Activated T-helper 9 cell treated with anti-CD3 and anti-CD28 coated beads, Interleukin-2, amount 50 U/mL, for 16 hours (primary cell): ENCODE measurements at places on chromosomes 4 and X.

DNA sequence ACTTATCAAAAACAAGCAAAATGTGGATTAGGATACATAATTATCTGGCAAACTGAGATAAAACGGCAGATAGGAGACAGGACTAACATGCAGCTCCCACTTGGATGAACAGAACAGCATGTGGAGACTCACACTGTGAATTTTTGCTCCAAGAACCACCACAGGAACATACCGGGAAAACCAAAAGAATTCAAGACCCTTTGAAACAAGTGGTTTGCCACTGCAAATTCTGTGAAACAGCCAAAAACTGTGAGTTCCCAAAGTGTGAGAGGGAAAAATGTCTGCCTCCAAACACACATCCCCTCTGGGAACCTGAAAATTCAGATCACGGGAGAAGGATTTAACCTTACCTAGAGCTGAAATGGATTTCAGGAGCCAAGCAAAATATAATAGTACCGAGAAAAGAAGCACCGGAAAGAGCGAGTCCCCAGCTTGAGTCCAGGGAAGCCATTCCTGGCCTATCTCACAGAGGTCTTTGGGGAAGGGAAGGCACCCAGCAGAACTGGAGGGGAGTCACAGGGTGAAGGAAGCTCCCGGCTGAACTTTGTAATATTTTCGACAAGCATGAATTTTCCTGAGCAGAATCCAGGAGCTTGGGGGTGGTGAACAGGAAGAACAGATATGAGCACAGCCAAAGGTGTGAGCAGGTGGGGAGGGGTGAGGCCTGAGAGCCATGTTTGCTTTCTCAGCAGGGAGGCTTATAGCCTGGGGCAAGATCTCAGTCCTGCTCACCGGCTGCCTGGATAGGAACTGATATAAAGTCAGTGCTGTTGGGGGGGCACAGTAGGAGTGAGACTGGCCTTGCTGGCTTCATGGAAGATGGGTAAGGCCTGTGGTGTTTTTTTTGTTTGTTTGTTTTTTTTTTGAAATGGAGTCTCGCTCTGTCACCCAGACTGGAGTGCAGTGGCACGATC, 23.9 kb downstream of the MANBA start:
- DNase-seq = no peak

DNA sequence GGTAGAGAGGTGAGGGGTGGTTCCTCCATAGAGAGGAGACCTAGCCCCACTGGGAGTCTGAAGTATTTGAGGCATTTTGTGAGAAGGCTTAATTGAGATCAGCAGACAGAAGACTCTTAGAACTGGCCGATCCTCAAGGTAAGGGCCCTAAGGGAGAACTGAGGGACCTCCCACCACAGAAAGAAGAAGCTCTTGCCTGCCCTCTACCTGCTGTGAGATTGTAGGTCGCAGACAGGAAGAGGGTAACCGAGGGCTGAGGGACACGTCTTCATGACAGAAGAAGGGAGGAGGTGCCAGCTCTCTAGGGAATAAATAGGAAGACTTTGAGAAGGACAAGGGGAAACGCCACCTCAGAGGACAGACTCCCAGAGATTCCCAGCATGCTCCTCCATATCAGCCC, 24.1 kb upstream of the MAGEC1 start:
- no peak for DNase-seq

- no peak for DNase-seq
These were observed 161.0 kb upstream of the RASGEF1B start for GRCh38 chr4:81632581-81633299.

- DNase-seq = no peak
These were observed 168.8 kb downstream of the MID1IP1 start for GRCh38 chrX:38970074-38970473.

DNA sequence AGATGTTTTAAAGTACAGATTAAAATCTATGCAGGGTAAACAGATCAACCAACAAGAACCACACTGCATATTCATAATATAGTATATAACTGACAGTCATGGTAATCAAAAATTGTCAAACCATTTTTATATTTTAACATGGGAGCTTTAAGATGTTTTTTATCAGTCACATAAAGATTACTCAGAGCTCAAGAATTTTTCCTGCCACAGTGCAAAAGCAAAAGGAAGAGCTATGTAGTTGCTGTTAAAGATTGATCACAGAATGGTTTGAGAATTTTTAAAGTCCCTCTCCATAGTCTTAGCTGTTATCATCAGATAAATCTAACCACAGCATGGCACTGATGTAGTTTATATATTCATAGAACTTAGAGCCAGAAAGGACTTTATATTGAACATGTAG, 8.5 kb downstream of the RAB9B start:
- no peak for DNase-seq

DNA sequence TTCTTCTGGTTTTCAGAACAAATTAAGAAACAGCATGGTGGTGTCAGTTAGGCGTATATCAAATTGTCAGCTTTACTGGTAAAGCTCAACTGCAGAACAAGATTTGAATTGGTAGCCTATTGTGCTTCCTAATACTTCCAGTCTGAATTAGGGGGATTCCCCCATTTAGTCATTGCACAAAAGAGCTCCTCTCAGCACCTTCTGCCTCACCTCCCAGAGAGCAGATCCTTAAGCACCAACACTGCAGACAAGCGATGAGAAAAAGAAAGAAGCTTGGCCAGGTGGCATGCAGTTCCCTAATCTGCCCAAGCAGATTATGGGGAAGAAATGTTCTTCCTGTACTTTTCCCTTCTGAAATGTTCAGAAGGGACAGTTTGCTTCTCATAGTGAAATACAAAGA, 9.2 kb downstream of the MAP9 start:
- DNase-seq = no peak

DNA sequence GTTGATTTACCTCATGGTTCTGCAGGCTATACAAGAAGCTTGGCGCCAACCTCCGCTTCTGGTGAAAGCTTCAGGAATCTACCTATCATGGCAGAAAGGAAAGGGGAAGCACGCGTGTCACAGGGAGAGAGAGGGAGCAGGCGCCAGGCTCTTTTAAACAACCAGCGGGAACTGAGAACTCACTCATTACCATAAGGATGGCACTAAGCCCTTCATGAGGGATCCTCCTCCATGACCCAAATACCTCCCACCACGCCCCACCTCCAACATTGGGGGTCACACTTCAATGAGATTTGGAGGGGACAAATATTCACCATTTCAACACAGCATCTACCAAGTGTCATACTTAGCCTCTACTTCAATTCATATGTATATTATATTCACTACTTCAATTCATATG, 18.8 kb upstream of the TBC1D8B start:
- DNase-seq = no peak

DNA sequence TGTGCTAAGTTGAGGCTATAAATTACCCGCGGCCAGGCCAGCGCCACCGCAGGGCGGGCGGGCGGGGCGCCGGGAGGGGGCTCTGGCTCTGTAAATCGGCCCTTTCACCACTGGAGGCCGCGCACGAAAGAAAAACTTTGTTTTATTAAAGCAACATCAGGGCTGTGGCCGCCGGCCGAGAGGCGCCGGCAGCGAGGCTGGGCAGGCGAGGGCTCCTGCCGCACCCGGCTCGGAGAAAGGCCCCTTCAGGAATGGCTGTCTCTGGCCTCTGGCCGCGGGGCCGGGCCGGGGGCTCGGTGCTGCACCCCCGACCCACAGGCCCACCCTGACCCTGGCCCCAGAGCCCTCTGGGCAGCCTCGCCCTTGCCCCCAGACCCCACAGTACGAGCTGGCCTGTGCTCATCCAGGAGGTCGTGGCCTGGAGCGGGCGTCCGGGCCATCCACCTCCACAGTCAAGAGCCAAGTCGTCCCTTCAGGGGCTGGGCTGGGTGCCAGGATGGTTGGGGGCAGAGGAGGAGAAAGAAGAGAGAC, 29.5 kb upstream of the FGFR3 start:
- no peak for DNase-seq

DNA sequence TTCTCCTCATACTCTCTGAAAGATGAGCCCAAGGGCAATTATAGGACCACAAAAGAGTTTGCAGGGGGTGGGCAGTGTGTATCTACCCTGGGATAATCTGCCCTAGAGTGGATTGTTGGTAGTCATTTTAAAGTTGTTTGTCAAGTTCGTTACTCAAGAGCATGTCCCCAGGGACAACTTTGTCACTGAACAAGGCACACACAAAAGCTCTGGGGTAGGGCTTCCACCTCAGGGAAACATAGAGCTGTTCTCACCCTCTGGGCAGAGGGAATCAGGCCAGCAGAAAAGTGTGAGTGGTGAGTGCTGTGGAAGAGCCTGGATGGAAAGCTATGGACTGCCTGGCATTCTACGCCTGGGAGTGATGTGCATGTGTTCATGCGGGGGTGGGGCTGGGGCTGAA, 23.3 kb upstream of the LEF1 start:
- DNase-seq = no peak

DNA sequence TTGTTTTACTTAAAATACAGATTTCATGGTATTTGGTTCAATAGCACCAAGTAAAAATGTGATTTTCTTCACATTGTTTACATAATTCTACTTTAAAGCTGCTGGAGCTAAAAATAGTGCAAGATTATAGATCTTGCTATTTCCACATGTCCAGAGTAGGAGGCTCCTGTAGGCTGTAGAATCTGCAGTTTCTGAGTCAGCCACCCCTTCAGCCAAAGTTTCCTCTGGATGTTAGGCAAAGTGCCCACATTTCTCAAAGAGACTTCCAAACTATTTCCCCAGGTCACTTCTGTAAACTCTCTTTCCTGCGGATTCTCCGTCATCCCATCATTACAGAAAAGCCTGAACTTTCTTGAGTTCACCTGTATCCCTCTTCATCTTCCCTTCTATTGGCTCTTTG, 342.5 kb upstream of the FSTL5 start:
- no peak for DNase-seq

DNA sequence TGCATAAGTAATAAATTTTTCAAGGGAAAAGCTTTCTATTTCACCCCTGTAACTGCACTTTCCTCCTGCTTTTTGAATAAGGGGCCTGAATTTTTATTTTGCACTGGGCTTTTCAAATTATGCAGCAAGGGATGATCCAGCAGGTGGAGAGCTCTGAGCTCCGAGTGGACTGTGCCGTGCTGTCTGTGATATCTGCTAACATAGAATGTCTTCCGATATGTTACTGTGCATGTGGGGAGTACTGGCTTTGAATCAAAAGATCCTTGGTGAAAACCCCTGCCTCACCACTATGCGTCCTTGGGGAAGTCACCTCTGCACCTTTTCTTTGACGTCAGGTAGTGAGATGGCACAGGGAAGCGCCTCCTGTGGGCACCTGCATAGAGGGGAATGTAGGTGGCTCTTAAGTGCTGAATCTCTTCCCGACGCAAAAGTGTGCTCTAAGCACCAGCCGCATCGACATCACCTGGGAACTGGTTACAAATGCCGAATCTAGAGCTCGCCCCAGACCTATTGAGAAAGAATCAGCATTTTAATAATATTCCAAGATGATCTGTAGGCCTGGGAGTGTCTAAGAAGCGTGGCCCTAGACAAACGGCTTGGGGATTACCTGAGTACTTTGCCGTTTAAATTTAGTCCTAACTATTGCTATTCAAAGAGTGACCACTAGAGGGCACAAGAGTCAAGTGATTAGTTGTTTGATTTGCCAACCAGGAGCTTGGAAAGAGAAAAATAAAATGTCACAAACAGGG, 19.2 kb upstream of the WFS1 start:
- no peak for DNase-seq

GRCh38 chr4:814312-814850, 11.5 kb downstream of the CPLX1 start:
- no peak for DNase-seq

GRCh38 chrX:133085785-133086184, 11.1 kb downstream of the USP26 start:
- DNase-seq = no peak

GRCh38 chr4:5660185-5660584, 48.2 kb downstream of the EVC2 start:
- DNase-seq = no peak

DNA sequence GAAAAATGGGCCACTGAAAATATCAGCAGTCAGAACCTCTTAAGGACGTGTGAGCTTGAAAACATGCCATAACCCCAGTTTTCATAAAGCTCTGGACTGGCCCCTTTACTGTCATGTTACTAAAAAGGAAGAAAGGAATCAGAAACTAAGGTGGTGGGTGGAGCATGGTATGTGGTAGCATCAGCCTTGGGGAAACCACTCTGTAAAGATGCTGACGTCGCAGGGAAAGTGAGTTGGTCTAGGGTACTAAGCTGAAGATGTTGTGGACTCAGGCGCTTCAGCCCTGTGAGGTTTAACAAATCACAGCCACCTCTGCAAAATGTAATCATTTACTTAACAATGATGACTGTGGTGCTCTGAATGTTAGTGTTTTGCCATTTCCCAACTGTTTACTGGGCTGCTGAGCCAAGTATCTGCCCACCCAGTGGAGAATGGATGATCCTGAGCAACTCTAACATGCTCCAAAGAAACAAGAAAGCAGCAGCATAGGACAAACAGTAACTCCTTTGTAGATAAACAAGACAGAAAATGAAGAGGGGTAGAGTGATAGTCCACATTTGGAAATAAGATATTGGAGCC, 33.4 kb downstream of the C4orf54 start:
- no peak for DNase-seq

DNA sequence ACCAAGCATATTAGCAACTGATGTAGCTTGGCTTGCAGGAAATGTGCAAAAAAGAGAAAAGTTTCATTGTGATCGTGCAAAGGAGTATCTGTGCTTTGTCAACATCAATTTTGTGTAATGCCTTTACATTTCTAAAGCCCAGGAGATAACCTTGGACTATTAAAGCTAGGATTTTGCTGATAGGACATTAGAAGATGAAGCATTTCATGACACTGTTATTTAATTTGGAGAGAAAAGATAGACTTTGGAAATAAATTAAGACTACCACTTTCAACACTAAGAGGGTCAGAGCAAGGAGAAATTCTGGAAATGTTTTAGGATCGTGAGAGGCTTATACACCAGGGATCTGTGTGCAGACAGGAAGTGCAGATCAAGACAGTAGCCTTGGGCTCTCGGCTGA, 120.6 kb upstream of the MID1 start:
- DNase-seq = no peak
